Esophagus muscularis mucosa (tissue), 4 donors: ENCODE measurements at places on chromosomes 1 and 21.
A peak's percentile ranks its signal among the peaks of the same experiment; 100 is the strongest.

DNA sequence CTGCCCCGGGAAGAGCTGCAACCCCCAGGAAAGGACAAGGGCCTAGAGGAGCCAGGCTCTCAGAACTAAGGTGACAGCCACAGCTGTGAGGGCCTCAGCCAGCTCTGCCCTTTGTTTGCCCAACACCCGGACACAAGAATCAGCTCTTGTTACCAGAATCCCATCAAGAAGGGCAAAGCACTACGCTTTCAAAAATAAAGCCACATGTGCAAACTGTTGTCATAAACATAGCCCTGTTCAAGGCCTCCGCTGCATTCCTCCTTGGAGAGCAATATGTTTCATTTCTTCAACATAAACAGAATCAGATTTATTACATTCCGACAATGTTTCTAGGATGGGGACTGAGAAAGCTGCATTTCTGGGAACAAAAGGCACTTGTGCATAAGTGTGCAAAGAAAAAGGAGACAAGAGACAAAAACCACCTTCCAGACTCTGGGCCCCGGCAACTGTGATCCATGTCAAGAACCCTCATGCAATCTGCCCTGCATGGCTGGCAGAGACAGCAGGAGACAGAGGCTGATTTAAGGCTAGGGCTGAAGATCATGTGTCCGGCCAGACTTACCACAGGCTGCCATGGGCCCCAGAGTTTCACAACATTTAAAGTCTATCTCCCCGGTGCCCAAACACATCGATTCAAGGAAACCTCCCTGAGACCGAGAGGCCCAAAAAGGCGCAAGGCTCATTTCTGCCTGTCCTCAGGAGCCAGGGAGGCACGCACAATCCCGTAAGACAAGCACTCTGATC lies 71.0 kb downstream of the SSBP3 start:
- no peaks in the 10 kb centered on the region for H3K27me3 ChIP-seq
- peak overlapping the region; percentile 31 for H3K4me3 ChIP-seq
- peak; percentile 93 for DNase-seq
- peaks cover 97% of the 10 kb centered on the region for H3K4me1 ChIP-seq
- no peaks in the 10 kb centered on the region for H3K36me3 ChIP-seq

DNA sequence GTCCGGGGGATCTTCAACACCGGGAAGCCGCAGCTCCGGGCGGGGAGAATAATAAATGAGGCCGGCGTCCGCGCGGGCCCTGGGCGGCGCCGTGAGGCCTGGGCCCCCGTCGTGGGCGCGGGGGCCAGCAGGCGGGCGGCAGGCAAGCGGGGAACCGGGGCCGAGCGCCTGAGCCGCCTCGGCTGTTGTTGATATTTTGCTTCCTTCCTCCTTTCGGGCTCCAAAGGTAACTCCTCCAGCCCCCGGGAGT lies at the start of gene MEF2D:
Gene MEF2D, minus strand, starts transcription at position 233 of the 250 bp plus-strand sequence. CDS start 17,483 bp downstream, outside the sequence.
- no peak for DNase-seq
- H3K4me1 ChIP-seq, result peaks cover 69% of the 10 kb centered on the region
- H3K36me3 ChIP-seq, result no peaks in the 10 kb centered on the region
- peak within 1 kb of the TSS; percentile 97 for H3K4me3 ChIP-seq

- H3K4me3 ChIP-seq, result no peak overlapping the region
- no peak overlapping the region for H3K27ac ChIP-seq
- H3K4me1 ChIP-seq, result peaks cover 11% of the 10 kb centered on the region
- no peaks in the 10 kb centered on the region for H3K27me3 ChIP-seq
- no peaks in the 10 kb centered on the region for H3K36me3 ChIP-seq
- no peak for DNase-seq
Observed at GRCh38 chr21:38842079-38842478, 36.4 kb downstream of the ETS2 start.

- peak overlapping the region; percentile 70 for H3K27ac ChIP-seq
- H3K36me3 ChIP-seq, result no peaks in the 10 kb centered on the region
- no peaks in the 10 kb centered on the region for H3K27me3 ChIP-seq
- DNase-seq, result no peak
Observed at GRCh38 chr1:108560874-108561459, 1.1 kb downstream of the EEIG2 start.

DNA sequence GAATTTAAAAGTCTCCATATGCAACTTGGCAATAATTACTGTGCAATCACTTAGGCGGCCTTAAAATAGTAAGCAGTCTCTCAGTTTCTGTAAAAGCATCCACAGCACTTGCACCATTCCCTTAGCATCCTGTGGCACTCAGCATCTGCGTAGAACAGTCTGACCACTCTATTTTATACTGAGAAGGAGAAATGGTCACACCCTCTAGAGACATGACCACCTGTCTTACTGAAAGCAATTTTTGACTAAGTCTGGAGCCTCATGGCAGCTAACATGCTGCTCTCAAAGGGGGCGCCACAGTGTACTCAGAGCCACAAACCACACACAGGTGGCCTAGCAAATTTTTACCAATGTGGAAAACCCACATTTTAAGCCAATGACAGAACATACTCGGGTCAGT lies 62.0 kb downstream of the KCNK1 start:
- H3K36me3 ChIP-seq, result no peaks in the 10 kb centered on the region
- H3K27ac ChIP-seq, result no peak overlapping the region
- DNase-seq, result peak; percentile 62
- no peak overlapping the region for H3K4me3 ChIP-seq
- no peaks in the 10 kb centered on the region for H3K4me1 ChIP-seq

DNA sequence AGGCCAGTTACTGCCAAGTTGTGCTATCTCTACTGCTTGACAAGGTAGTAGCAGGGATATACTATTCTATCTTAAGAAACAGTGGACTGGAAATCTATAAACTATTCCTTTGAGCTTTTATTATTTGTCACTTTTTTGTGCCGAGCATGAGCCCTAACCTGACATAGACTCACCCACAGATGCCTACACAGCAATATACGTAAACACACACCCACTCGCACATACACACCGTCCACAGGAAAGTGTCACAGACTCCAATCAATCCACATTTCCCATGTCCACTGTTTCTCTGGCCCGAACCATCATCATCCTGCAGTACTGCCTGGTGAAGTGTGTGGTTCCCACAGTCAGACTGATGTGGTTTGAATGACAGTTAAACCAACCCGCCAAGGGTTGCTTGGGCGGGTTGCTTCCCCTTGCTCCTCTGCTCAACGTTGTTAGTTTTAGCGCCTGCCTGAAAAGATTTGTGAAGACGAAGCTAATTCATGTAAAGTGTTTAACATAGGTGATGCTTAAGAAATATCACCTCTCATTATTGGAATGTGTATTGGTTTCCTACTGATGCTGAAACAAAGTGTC lies 47.2 kb downstream of the ADAMTS1 start:
- H3K27me3 ChIP-seq, result no peaks in the 10 kb centered on the region
- H3K4me1 ChIP-seq, result peaks cover 27% of the 10 kb centered on the region
- H3K4me3 ChIP-seq, result no peak overlapping the region
- H3K27ac ChIP-seq, result peak overlapping the region; percentile 30
- no peaks in the 10 kb centered on the region for H3K36me3 ChIP-seq
- DNase-seq, result no peak

DNA sequence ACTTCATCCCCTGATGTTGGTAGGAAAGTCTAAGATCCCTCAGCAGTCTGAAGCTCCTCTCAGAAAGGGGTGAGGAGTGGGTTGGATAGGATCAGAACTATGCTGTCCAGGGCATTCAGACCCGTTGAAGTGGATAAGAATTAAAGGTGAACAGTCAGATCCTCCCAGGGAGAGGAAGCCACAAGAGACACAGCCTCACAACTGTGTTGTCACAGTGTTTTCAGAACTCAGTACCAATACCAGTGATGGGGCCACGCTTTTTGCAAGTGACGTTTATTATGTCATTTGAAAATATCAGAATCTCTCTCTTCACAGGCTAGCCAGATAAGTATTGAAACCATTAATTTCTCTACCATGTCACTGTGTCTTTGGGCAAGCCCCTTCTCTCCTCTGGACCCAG lies 15.4 kb upstream of the EPS15 start:
- DNase-seq, result no peak
- no peak overlapping the region for H3K4me3 ChIP-seq
- peaks cover 6% of the 10 kb centered on the region for H3K4me1 ChIP-seq

DNA sequence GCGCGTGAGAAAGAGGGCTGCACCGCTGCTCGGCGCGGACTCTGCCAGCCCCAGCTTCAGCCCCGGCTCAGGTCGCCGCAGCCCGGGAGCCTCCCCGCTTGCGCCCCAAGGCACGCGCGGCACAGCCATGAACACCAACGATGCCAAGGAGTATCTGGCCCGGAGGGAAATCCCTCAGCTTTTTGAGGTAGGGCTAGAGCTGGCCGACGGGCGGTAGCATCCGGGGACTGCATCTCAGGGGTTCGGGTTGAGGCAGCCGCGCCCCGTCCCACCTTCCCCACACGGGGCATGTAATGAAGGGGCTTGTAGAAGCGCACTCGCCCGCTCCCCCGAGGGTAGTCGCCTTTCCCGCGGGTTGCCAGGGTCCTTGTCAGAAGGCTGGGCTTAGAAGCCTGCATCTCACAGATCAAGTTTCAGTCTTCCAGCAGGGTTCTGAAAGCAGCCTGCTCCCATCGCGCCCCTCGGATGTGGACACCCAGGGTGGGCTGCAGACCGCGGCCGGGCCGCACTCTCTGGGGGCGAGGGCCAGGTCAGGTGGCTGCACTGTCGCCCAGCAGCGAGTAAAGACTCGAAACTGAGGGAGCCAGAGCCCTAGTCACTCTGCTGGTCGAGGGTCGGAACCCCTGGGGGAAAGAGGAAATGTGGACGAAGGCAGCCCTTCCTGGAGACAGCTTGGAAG lies 507 bp downstream of the AK5 start:
- no peaks in the 10 kb centered on the region for H3K36me3 ChIP-seq
- peaks cover 20% of the 10 kb centered on the region for H3K4me1 ChIP-seq
- H3K27ac ChIP-seq, result no peak overlapping the region

DNA sequence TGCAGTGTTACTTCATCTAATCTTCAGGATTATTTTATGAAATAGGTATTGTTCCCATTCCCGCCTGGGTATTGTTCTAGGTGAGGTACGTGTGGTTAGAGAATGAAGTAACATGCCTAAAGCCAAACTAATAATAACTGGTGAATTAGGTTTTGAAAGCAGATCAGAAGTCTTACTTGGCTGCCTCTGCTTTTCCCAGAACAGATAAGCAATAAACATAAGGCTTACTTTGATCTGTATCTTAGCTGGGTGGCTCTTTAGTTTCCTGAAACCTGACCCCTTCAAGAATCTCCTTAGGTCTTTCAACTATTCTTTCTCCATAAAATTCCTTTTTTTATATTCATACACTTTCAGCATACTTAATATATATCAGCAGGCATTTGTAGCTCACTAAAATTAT lies 65.3 kb downstream of the VAV3 start:
- no peak overlapping the region for H3K27ac ChIP-seq
- no peaks in the 10 kb centered on the region for H3K27me3 ChIP-seq
- H3K36me3 ChIP-seq, result no peaks in the 10 kb centered on the region
- DNase-seq, result no peak
- H3K4me3 ChIP-seq, result no peak overlapping the region

GRCh38 chr1:76281306-76281705 lies 206.8 kb downstream of the ST6GALNAC3 start:
- no peaks in the 10 kb centered on the region for H3K36me3 ChIP-seq
- no peaks in the 10 kb centered on the region for H3K27me3 ChIP-seq
- H3K27ac ChIP-seq, result no peak overlapping the region
- H3K4me1 ChIP-seq, result peaks cover 5% of the 10 kb centered on the region
- H3K4me3 ChIP-seq, result no peak overlapping the region

DNA sequence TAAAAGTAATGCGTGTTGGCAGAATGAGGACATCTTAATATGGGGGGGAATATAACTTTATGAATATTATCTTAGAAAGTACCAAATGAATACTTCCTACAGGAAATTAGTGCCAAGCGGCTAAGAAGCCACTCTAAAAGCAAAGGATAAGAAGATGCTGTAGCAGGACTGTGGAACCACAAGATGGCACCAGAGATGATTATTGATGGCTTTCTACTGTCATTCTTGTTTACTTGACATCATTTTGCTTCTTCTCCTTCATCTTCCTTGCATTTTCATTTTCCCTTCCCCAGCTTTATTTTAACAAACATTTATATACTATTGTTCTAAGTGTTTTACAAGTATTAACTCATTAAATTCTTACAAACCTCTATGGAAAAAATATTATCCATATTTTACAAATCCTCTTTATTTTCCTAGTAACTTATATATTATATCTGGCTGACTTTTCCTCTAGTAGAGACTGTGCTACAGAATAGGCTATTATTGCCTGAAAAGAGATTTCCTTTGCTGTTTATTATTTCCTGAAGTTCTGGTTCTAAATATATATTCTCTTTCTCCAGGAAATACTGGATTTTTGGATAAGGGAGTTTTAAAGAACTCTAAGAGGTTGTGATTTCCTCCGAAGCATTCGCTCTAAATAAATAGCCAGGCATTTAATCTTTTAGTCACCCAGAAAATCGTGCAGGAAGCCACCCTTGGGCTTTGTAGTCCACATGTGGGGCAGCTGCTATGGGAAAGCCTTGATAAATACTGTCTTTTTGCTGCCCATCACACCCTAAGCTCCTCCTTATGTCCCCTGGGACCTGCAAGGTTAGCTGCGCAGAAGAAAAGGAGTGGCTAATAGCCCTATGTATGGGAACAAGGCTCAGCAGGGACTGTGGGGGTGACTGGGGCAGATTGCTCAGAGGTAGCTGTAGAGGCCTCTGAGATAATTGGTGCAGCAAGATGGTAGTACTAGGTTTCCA lies 69.8 kb downstream of the TPR start:
- H3K36me3 ChIP-seq, result no peaks in the 10 kb centered on the region
- no peak overlapping the region for H3K4me3 ChIP-seq
- H3K4me1 ChIP-seq, result peaks cover 4% of the 10 kb centered on the region
- no peaks in the 10 kb centered on the region for H3K27me3 ChIP-seq
- H3K27ac ChIP-seq, result no peak overlapping the region

- no peak overlapping the region for H3K27ac ChIP-seq
- no peaks in the 10 kb centered on the region for H3K27me3 ChIP-seq
- no peak overlapping the region for H3K4me3 ChIP-seq
- no peaks in the 10 kb centered on the region for H3K36me3 ChIP-seq
- DNase-seq, result no peak
Observed at GRCh38 chr1:94433866-94434265, 15.7 kb downstream of the ABCD3 start.

GRCh38 chr1:21499283-21499950 lies 9.8 kb upstream of the ALPL start:
- H3K27me3 ChIP-seq, result peaks cover 43% of the 10 kb centered on the region
- no peaks in the 10 kb centered on the region for H3K36me3 ChIP-seq
- DNase-seq, result no peak
- no peaks in the 10 kb centered on the region for H3K4me1 ChIP-seq

DNA sequence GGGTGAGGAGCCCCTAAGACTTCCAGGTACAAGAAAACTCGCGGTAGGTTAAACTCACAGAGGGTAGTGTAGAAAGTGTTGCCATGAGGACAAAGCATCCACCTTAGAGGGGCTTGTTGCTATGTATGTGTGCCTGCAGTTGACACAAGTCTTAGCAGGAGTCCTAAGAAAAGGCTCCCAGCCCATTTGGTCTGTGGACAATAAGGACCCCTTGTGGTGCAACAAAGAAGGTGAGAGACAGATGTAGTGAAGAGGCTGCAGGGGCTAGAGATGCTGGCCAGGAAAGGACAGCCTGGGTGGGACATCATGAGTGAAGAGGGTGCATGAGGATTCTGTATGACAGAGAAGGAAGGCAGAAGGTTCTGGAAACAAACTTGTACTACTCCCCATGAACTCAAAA lies 36.3 kb upstream of the IL10 start:
- no peaks in the 10 kb centered on the region for H3K4me1 ChIP-seq
- no peaks in the 10 kb centered on the region for H3K36me3 ChIP-seq
- H3K27me3 ChIP-seq, result no peaks in the 10 kb centered on the region
- DNase-seq, result no peak
- H3K4me3 ChIP-seq, result no peak overlapping the region
